ENCODE measurements at places on chromosomes 12 and 14.

GRCh38 chr12:1103632-1104031 lies 112.6 kb downstream of the ERC1 start:
- DNase-seq = no peak

GRCh38 chr14:20632448-20632830 lies 9.1 kb downstream of the OR6S1 start:
- no peak for DNase-seq

DNA sequence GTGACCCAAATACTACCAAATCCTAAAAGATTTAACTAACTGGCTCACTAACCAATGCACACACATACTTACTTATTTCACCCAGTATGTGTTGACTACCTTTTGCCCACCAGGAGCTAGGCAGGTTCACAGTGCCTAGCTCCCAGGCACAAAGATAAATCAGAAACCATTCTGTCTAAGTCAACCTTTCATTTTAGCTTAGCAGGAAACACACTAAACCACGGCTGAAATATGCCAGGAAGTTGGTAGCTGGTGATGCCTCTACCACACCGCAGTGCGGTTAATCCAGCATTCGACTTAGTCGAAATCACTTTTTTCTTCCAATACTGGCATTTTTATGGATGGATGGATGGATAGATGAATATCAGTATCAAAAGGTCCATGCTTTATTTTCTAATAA lies 597.7 kb downstream of the DIO2 start:
- no peak for DNase-seq

DNA sequence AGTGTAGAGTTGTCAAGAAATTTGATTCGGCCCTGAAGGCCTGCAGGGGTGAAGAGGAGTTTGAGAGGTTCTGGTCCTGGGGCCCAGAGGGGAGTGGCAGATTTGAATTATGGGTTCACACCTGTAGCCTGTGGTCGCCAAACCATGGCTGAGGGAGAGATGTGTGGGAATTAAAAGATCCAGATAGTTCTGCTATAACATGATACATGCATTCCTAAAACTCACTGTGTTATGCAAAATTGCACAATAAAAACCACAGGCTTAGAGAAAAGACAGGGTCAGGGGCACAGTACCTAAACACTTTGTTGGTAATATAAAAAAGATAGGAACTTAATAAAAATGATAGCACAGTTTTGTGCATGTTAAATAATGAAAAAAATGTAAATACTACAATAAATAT lies 106.2 kb downstream of the TMEM30B start:
- no peak for DNase-seq

DNA sequence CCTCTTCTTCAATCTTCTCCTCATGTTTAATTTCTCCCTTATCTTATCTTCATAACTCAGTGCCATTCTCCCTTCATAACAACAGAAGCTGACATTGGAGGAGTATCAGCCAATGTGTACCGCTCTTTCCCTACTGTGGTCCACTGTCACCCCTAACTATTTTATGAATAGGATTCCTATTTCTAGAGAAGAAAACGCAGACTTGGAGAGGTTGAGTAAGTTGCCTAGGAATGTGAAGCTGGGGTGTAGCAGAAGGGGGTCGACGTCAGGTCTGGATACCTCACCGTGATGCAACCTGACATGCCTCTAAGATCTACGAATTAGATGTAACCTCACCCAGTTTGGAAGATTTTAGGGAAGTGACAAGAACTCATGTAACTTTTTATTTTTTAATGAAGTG lies 17.1 kb downstream of the LMO3 start:
- no peak for DNase-seq

DNA sequence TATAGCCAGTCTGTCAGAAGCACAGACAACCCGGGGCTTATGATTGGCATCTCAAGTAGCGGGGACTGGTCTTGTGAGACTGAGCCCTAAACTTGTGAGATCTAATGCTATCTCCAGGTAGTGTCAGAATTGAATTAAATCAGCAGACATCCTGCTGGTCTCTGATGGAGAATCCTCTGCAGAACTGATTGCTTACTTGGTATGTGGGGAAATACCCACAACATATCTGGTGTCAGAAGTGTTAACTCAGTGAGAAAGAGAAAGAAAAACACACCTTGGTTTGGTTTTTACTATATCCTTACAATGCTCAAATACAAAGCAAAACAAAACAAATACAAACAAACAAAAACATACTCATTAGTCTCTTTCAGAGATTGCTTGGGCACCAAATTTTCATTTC lies 10.0 kb downstream of the SEL1L start:
- no peak for DNase-seq

DNA sequence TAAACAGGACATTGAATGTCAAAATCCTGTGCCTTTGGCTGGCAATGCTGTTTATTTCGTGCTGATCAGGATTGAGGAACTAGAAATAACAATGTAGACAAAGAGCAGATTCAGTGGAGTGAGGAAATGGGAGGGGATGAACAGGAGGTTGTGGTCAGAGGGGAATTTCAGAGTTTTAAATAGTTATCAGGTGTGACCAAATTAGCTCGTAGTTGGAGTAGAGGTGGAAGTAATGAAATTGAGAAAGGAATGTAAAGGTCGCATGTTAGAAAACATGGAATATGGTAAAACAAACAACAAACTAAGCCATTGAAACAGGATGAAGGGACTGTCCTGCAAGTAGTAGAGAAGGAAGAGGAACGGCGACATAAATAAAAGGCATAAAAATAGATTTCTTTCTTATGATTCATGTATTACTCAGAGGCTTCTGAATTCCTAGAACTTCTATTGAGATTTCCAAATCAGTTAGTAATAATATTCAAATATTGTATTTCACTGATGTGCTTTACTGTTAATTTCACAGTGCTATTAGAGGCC lies 9.5 kb upstream of the SAV1 start:
- DNase-seq = no peak

DNA sequence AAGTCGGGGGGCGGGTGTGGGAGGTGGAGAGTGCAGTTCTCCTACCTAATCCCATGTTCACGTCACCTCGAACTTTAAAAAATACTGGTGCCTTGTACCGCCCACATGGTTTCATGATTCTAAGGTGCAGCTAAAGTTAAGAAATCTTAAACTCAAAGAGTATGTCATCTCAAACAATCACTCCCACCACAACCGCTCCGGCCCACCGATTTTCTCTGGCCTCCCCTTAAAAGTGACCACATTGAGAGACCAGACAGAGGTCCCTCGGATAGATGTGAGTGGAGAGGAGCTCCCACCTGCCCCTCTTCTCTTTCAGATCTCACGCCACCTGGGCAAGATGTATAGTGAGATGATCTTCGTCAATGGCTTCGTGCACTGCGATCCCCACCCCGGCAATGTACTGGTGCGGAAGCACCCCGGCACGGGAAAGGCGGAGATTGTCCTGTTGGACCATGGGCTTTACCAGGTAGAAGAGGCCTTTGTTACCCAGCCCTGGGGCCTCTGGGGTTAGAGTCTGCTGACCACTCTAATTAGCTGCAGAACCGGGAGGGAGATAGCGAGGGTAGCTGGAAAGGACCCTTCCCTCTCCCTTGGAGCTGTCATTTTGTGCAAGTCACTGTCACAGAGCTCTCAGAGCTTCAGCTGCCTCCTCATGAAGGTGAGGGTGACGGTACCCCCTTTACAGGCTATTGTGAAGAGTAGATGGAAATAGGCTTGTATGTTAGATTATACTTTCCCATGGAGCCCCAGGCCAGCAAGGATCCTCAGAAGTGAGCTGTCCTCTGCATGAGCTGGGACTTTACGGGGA lies 124.4 kb downstream of the ADCK1 start:
- DNase-seq = no peak

GRCh38 chr14:75861161-75861621 lies 120.6 kb downstream of the TGFB3 start:
- DNase-seq = no peak

GRCh38 chr12:97305651-97306050 lies 157.0 kb upstream of the RMST start:
- DNase-seq = no peak

- DNase-seq = no peak
Observed at GRCh38 chr14:68495101-68496039, 297.5 kb downstream of the ZFP36L1 start.

GRCh38 chr12:54442099-54442498 lies 23.0 kb upstream of the ITGA5 start:
- no peak for DNase-seq

DNA sequence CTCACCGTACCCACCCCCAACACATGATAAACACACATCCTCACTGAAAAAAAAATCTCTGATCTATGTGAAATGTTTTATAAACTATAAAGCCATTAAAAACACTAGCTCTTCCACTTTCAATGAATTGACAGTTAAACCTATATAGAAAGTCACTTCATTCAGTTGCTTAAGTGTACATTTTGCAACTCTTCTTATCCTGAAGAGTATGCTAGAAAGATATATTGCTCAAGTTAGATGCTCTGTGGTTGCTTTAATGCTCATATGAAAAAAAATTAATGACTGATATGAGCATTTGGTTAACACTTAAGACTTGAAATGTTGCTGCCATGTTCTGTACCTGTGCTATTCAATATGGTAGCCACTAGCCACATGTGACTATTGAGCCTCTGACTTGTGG lies 21.0 kb upstream of the MIA2 start:
- no peak for DNase-seq

DNA sequence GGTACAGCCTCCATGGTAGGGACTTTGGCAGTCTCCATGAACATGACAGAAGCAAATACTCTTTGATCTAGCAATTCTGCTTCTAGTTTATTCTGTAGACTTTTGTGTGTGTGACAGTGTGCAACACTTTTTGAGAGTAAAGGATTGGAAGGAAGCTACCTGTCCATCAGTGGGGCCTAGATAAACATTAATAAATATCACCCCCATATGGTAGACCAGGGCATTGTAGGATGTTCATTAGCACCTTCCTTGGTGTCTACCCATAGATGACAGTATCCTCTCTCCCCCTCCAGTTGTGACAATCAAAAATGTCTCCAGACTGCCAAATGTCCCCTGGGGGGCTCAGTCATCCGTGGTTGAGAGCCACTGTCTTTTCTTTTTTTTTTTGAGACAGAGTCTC lies 10.8 kb downstream of the SNRNP35 start:
- no peak for DNase-seq

GRCh38 chr14:103101257-103101962 lies 6.9 kb downstream of the EXOC3L4 start:
- no peak for DNase-seq

DNA sequence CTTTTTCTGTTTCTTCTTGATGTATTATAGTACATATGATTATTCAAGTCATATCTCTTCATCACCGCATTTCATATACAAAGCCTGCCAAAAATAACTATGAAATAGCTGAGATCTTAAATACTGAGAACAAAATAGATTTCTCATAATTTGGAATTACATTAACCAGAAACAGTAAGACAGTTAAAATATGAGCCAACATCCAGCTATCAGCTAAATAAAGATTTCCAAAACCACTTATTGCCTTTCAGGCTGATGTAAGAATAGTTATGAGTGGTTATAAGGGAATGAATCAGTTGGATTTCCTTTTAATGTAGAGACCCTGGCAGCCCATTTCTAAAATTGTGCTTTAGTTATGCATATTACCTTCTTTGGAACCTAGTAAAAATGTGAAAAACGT lies 47.4 kb downstream of the TMEM117 start:
- DNase-seq = no peak

- DNase-seq = no peak
Observed at GRCh38 chr12:50506753-50507473, 2.1 kb downstream of the DIP2B start.

DNA sequence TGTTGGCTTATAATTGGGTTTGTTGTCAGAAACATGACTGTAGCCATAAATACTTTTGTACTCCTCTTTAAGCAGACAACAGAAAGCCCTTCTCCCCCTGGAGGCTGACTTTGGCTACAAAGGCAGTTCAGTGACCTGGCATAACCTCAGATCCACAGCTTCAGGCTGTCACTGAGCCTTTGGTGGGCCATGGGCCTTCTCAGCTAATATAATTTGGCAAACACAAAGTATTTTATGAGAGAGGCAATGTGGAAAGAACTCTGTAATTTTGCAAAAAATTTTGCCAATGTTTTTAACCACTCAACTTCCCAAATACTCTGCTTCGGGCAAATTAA lies 15.5 kb upstream of the MGP start:
- DNase-seq = no peak

- DNase-seq = no peak
Observed at GRCh38 chr14:103423050-103423461, 37.8 kb downstream of the MARK3 start.

GRCh38 chr12:50545213-50545612 lies 40.4 kb downstream of the DIP2B start:
- no peak for DNase-seq

GRCh38 chr14:80996049-80996901 lies 40.9 kb downstream of the TSHR start:
- DNase-seq = peak; percentile 48

DNA sequence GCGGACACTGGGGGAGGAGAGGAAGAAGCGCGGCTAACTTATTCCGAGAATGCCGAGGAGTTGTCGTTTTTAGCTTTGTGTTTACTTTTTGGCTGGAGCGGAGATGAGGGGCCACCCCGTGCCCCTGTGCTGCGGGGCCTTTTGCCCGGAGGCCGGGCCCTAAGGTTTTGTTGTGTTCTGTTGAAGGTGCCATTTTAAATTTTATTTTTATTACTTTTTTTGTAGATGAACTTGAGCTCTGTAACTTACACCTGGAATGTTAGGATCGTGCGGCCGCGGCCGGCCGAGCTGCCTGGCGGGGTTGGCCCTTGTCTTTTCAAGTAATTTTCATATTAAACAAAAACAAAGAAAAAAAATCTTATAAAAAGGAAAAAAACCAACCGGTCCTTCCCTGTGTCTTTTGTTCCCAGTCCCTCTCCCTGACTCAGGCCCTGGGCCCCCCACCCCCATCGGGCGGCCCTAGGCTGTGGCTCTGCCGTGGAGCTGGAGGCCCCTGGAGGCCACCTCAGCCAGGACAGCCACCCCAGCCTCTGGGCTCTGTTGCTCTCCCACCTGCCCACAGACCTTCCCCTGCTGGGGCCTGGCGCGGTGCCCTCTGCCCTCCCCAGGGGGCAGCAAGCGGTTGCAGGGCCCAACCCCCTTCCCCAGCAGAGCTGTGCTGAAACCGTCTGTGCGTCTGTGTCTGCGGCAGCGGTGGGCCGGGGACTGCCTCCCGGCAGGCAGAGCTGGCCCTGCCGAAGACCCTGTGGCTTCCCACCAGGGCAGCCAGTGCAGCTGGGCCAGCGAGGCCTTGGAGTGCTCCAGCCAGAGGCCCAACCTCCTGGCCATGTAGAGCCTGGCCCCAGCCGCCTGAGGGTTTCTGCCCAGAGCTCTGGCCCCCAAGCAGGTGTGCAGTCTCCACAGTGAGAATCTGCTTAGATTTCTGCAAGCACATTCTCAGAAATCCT lies 4.0 kb upstream of the CRIP2 start:
- DNase-seq = no peak

DNA sequence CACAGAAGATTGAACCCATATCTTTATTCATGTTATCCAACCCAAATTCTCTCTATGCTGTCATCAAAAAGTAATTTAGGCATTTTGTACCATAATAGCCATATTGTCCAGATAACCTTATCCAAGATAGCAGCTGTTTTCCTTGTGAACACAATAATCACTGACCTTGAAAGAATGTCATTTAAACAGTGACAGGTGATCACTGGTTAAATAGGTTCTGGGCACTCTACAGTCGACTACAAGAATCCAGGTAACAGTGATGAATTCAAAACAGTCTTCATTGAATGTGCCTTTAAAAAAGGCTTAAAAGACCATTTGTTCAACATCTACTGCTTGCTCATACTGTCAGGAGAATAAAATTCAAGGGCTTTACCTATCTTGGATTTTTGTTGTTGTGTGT lies 4.6 kb upstream of the SPX start:
- no peak for DNase-seq

- DNase-seq = no peak
Observed at GRCh38 chr12:19409376-19409775, 29.9 kb upstream of the AEBP2 start.

- no peak for DNase-seq
Observed at GRCh38 chr14:54944737-54945391, 42.2 kb upstream of the GCH1 start.

- no peak for DNase-seq
Observed at GRCh38 chr12:40198601-40199000, 26.2 kb upstream of the LRRK2 start.

Measured in left lobe of liver (tissue), 2 donors.